ENCODE measurements at places on chromosomes 7 and 10.
A peak's percentile ranks its signal among the peaks of the same experiment; 100 is the strongest.

DNA sequence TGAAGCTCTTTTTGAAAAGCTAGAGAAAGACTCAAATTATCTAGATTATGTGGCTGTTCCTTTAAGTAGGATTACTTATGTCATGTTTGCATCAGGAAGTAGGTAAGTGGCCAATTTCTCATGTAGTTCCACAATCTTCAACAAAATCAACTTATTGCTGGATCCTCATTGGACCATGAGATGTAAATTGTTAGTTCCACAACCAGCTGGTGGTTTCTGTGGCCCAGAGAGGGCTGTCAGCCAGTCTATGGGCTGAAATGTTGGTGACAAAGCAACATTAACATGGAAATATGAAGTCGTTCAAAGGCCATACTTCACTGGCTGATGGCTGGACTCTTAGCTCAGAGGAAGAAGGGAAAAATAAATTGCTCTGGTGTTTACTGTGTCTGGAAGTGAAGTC lies 157.9 kb downstream of the PLXDC2 start:
- DNase-seq: no peak

- DNase-seq: peak; percentile 52
Observed at GRCh38 chr10:13776861-13777311, 190.1 kb downstream of the PRPF18 start.

- no peak for DNase-seq
Observed at GRCh38 chr10:70350501-70350900, 31.9 kb downstream of the LRRC20 start.

DNA sequence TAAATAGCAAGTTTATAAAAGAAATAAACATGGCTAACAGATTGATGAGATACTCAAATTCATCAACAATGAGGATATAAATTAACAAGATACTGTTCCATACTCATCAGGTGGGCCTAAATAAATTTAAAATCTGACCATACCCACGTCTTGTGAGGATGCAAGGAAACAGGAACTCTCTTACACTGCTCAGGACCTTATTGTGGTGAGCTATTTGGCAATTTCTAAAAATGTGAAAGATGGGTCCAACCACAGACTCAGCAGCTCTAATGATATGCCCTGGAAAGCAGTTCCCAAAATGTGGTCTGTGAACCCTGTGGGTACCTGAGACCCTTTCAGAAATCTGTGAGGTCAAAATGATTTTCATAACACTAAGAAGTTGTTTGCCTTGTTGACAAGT lies 21.5 kb downstream of the RPP38 start:
- DNase-seq: no peak

GRCh38 chr10:131683941-131684340 lies 216.9 kb upstream of the PPP2R2D start:
- no peak for DNase-seq

DNA sequence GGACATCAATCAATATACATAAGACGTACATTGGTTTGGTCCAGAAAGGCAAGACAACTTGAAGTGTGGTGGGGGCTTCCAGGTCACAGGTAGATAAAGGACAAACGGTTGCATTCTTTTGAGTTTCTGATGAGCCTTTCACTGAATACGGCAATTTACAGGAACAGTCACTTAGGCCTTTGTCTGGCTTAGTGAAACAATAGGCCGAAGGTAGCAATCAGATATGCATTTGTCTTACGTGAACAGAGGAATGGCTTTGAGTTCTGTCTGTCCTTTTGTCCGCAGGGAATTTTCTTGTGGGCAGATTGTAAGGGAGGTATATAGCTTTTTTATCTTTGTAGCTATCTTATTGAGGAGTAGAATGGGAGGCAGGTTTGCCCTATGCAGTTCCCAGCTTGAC lies 10.8 kb upstream of the STN1 start:
- DNase-seq: no peak

GRCh38 chr10:98020784-98021183 lies 9.6 kb downstream of the CRTAC1 start:
- no peak for DNase-seq

DNA sequence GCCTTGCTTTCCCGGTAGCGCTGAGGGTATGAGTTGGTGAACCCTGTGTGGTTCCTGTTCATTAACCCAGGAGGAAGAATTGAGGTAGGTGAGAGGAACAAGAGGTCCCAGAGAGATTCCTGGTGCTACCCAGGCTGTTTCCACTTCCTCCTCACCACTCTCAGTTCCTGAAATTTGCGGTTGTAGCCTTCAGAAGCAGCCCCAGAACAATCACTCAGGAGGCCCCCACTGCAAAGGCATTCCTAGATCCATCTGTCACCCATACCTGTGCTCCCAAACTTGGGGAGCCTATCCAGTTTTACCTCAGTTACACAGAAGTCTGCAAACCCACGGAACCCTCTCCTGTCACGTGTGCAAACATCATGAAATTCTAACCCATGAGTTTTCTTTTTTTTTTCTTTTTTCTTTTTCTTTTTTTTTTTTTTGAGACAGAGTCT lies 9.0 kb upstream of the PIP4K2A start:
- DNase-seq: no peak

DNA sequence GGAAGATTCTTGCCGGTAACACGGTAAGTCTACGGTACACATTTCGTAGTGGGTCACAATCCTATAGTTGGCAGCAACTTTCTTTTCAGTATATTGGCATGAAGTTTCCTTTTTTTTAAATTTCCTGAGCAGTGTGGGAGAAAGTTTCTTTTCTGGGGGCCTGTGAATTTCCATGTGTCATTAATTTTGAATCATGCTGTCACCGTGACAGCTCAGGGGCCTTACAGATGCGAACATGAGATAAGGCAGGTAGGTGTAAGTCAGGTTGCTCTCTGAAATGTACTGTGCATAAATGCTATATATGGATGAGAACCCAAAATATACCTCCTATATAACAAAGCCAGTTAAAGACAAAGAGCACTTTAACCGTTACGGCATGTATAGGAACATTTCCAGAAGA lies 65.4 kb upstream of the SEM1 start:
- no peak for DNase-seq

GRCh38 chr7:79593866-79594301 lies 140.4 kb upstream of the MAGI2 start:
- peak; percentile 24 for DNase-seq

GRCh38 chr10:126286256-126286780 lies 102.0 kb downstream of the ADAM12 start:
- no peak for DNase-seq

- no peak for DNase-seq
Observed at GRCh38 chr7:151518105-151518946, 1.4 kb downstream of the RHEB start.

- no peak for DNase-seq
Observed at GRCh38 chr10:103124420-103125096, 68.5 kb downstream of the NT5C2 start.

GRCh38 chr10:17101257-17101909 lies 28.2 kb downstream of the CUBN start:
- no peak for DNase-seq

DNA sequence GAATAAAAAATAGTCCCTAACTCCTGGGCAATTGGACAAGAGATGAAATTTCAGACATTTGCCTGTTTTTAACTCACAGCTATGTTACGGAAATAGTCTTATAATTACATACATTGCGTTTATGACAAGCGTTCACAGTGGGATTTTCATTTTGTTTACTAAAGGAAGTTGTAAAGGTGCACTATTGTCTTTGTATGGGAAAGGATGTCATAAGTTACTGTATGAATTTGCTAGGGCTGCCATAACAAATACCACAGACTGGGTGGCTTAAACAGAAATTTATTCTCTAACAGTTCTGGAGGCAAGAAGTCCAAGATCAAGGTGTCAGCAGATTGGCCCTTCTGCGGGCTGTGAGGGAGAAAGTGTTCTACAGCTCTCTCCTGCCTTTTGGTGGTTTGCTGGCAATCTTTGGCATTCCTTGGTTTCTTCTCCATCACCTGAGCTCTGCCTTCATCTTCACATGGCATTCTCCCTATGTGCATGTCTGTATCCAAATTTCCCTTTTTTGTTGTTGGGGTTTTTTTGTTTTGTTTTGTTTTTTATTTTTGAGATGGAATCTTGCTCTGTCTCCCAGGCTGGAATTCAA lies 5.6 kb downstream of the NFE2L3 start:
- no peak for DNase-seq

- no peak for DNase-seq
Observed at GRCh38 chr7:68509054-68509453, 1089.2 kb upstream of the AUTS2 start.

GRCh38 chr7:155509359-155509724 lies 37.0 kb downstream of the CNPY1 start:
- no peak for DNase-seq

DNA sequence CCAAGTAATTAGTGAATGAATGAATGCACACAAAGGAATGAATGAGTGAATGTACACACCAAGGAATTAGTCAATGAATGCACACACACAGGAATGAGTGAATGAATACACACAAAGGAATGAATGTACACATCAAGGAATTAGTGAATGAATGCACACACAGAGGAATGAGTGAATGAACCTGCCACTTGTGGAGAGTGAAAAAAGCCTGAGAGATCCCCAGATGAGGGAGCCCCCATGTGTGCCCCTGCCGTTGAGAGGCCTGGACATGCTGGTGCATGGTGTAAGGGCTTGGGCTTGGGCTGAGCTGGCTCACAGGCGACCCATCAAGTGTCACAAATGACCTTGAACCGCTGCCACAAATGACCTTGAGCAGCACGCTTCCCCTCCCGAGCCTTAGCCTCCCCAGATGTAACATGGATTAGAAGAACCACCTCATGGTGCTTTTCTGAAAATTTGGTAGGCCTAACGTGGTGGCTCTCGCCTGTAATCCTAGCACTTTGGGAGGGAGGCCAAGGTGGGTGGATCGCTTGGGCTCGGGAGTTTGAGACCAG lies 46.2 kb downstream of the GTF2IRD1 start:
- DNase-seq: no peak

DNA sequence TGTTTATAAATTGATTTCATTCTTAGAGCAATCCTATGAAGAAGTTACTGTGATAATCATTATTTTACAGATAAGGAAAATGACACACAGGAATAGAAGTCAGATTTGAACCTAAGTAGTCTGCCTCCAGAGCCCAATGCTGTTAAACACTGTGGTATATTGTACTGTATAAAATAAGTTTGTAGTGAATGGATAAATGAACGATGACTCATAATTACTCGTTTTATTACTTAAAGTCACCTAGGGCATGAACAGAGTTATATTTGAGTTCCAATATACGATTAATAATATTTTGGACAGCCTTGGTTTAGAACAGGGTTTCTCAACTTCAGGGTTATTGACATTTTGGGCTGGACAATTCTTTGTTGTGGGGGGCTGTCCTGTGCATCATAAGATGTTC lies 7.8 kb upstream of the BTRC start:
- DNase-seq: no peak

DNA sequence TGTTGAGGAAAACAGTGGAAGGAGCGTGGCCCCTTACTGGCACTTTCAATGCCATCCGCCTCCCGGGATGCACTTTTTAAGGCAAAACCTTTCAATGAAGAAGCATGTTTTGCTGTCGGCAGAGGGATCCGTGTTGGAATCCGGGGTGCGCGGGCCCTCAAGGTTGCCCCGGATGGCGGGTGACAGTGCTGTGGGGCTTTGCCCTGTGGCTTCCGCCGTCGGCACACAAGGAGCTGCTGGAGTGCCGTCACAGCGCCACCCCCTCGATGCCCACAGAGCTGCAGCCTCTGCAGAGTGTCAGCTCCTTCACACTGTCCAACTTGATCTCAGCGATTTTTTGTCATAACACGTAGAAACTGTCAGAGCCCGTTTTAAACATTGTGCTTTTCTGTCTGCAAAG lies 59.0 kb downstream of the NKX6-2 start:
- DNase-seq: no peak

- DNase-seq: peak; percentile 80
Observed at GRCh38 chr7:138890499-138891445, 90.4 kb downstream of the KIAA1549 start.

DNA sequence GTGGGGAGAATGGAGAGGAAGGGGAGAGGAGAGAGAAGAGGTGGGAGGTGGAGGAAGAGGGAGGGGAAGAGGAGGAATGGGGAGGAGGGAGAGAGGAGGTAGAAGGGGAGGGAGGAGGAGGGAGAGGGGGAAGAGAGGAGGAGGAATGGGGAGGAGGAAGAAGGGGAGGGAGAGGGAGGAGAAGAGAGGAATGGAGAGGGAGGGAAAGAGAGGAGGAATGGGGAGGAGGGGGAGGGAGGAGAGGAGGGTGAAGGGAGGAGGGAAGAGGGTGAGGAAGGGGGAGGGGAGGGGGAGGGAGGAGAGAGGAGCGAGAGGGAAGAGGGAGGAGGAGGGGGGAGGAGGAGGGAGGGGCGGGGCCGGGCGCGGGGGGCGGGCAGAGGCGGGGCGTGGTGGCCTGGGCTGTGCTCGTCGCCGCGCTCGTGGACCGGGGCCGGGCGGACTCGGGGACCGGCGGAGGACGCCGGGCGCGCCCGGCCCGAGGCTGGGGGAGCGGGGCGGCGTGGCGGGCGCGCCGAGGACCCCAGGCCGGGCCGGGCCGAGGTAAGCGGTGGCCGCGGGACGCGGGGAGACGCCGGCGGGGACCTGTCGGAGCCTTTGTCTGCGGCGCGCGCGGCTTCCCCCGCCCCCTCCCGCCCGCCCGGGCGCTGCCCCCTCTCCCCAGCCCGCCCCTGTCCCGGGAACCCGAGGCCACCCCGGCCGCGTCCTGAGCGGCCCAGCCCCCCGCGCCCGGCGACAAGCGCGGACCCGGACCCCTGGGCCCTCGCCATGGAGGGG lies at the start of gene SLC29A4:
SLC29A4 (plus strand) TSS at position 401 of the 774 bp plus-strand sequence. CDS start 4,874 bp downstream, outside the sequence.
- DNase-seq: peak; percentile 19

- DNase-seq: no peak
Observed at GRCh38 chr7:48718731-48719378, 205.5 kb upstream of the CDC14C start.

- no peak for DNase-seq
Observed at GRCh38 chr10:77268721-77269120, 368.9 kb downstream of the KCNMA1 start.

DNA sequence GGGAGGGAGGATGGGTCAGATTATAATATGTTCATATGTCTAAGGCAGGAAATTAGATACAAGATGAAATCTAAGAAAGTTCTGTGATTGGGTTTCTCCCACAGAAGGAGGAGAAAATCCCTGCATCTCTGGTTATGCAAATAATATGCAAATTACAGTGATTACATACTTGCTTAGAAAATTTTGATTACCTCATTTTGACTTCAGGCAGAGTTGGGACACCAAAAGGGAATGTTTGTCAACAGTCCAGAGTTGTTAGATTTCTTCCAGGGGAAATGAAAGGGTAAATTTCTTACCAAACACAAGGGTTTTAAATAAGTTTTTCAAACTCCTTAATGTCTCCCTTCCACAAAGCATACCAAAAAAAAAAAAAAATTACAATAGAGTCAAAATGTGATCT lies 101.4 kb upstream of the STEAP1B start:
- DNase-seq: no peak

GRCh38 chr7:128378637-128379036 lies 17.1 kb upstream of the PRRT4 start:
- DNase-seq: no peak

GRCh38 chr7:1322240-1323110 lies 89.8 kb downstream of the UNCX start:
- DNase-seq: no peak

GRCh38 chr10:61452151-61452651 lies 980 bp downstream of the TMEM26 start:
- no peak for DNase-seq

- DNase-seq: no peak
Observed at GRCh38 chr10:71981015-71981875, 17.1 kb downstream of the CHST3 start.

Measured in fibroblast of upper back skin (primary cell).